ENCODE measurements at places on chromosomes 6 and 20.

DNA sequence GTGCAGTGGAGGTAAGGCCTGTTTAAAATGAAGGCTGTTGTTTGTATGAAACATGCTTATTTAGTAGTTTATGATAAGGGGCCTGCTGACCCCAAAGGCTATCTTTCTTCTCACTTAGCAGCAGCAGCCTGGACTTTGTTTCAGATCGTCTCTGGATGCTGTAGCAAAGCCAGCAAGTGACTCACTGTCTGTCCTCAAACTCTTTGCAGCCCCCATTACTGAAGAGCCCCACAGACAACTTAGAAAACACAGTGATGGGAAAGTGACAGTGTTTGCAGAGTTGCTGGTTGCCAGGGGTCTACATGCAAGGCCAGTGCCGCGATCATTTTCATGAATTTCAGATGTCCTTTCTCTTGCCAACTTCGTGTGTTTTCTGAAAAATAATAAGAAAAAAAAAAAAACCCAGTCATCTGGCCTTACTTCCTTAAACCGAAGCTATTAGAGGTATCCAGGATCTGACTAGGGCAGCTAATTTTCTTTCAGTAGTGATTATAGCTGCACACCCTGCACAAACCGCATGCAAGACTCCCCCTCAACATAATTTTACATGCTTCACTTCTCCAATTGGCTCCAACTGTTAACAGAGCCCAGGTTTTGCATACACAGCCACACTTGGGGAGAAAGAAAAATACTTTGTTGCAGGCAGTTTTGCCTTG lies 11.6 kb upstream of the F13A1 start:
- peak; percentile 52 for DNase-seq

DNA sequence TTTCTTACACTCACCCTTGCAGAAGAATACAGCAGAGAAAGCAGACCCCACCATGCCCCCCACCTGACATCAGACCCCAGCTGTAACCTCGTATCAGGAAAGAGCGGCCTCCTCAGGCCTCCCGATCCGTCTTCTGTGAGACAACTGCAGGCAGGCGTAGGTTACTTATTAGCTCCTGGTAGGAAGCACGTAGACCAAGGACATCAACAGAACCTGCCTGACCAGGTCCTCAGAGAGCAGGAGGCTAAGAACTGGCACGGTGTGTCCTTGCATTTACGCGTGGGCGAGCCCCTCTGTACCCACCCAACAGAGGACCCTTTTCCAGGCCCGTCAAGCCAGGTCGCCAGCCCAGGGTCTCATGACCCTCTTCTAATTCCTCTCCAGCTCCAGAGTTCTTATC lies 51.0 kb downstream of the ABHD12 start:
- no peak for DNase-seq

GRCh38 chr6:150632785-150633485 lies 33.2 kb downstream of the PLEKHG1 start:
- peak; percentile 35 for DNase-seq

DNA sequence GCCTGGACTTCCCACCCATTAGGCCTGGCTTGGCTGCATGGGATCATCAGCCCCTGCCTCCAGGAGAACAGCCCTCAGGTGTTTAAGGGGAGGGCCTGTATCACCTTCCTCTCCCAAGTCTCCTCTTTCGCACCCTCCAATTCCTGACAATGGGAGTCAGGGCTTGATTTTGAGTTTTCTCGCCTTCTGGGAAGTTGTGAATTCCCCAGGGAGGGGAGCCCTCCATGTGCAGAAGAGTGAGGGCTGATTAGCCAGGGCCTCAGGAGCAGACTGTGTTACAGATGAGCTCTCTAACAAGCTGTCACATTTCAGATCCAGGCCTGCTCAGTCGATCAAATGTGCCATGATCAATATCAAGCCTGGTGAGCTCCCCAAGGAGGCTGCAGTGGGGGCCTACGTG lies 42.4 kb downstream of the CNBD2 start:
- DNase-seq = no peak

- peak; percentile 68 for DNase-seq
Observed at GRCh38 chr6:127533011-127533410, 13.9 kb upstream of the MTCL3 start.

GRCh38 chr6:46947497-46947896 lies 25.8 kb upstream of the ADGRF5 start:
- no peak for DNase-seq

DNA sequence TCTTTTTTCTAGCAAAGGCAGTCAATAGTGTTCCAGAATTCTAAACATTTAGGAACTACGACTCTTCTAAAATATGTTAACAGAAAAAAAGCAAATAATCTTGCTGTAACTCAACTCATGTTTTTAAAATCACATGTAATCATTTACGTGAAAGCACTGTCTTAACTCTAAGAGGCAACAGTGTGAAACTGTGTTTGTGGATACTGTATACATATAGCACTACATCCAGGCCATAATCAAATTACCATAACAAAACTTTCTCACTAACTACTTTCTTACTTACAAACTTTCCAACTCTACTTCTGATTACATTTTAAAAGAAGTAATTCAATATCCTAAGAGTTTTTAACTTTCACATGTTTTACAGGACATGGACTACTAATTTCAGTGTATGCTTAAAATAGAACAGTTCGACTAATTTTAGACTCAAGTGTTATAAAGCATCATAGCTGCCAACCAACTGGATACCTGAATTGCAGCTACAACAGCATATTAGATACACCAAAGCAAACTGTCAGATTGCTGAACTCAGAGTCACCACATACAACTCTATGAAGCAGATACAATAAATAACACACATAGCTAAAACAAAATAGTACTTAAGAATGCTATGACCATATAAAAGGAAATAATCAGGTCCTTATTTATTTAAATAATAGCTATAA lies 121.6 kb upstream of the BEND6 start:
- DNase-seq = no peak

DNA sequence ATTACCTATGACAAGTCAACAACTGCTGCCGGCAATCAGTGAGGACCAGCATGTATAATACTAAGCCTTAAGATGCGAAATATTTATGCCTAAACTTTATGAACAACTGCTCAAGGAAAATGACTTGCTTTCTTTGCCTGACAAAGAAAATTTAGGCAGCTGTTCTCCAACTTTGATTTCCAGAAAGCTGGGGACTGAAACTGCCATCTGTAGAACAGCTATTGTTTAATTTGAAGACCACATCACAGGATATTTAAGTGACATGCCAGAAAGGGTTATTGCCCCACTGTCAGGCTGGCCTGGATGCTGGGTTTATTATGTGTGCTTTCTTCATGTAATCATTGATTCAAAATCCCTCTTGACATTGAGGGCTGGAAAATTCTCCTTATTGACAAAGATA lies 153.9 kb upstream of the ENPP5 start:
- no peak for DNase-seq

- DNase-seq = peak; percentile 32
Observed at GRCh38 chr6:27672113-27672799, 199.4 kb upstream of the ZNF184 start.

DNA sequence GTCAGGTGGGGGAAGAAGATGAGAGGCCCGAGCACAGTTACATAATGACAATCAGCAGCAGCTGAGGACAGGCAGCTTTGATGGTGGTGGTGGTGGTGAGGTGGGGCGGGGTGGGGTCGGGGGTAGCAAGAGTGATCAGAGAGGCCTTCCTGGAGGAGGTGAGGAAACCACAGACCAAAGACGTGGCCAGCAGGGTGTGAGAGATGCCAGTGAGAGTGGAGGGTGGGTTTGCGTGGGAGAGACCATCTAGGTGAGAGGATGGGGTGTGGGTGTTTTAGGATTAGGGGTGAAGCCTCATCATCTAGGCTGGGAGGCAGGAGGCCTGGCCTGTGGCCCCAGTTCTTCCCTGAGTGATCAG lies 76.0 kb upstream of the TOX2 start:
- no peak for DNase-seq

DNA sequence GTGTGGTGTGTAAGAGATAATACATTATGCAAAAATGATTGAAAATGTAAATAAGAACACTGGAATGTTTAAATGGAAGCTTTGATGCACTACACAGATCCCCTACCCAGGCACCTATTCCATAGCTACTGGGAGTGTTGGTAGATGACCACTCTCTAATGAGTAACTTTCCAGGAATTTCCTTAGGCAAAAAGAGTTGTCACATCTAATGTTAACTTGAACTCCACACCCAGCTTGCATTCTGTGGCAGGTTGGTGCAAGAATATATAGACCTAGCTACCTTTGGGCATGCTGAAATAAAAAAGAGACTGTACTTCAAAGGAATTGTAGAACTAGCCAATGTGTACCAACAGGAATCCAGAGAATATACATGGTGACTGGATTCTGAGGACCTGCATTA lies 1254.2 kb upstream of the EYS start:
- no peak for DNase-seq

DNA sequence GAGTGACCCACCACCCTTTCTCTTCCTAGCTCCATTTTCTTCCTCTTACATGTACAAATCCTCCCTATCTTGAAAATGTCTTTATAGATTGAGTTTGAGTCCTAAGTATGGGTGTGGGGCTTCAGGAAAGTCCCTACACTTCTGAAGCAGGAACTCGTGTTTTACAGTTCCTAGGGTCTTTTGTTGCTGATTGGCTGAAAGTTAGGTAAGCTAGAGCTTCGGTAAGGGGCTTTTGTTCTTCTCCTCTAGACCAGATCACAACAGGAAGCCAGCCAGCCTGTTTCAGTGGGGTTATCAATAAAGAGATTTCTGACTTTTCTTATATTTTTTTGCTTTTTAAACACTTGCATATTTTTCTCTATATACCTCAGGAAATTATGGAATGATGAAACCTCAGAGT lies 51.3 kb downstream of the CNR1 start:
- no peak for DNase-seq

- DNase-seq = peak; percentile 52
Observed at GRCh38 chr6:40722553-40723258, 135.5 kb upstream of the LRFN2 start.

DNA sequence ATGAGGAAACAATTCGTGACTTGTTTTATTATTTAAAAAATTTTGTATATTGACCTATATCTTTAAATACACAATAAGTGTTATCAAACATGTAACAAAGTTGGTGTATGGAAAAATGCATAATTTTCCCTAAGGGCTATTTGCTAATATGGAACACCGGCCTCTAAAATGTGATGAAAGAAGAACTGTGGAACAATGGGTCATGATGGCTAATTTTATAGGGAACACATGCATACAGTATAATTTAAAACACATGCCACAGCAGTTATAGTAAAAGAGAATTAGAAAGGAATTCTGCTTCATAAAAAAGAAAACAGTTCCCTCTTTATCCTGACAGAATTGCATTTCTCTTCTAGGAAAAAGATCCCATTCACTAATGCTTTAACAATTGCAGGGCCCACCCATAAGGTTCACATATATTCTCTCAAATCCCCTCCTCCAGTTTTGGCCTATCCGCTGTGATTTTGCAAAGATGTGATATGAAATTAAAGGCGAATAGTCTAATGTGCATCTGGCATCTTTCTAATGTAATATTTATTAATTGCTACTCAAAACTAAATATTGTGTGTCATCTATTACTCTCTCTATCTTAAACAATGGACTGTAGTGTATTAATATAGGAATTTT lies 628.1 kb upstream of the CITED2 start:
- no peak for DNase-seq

DNA sequence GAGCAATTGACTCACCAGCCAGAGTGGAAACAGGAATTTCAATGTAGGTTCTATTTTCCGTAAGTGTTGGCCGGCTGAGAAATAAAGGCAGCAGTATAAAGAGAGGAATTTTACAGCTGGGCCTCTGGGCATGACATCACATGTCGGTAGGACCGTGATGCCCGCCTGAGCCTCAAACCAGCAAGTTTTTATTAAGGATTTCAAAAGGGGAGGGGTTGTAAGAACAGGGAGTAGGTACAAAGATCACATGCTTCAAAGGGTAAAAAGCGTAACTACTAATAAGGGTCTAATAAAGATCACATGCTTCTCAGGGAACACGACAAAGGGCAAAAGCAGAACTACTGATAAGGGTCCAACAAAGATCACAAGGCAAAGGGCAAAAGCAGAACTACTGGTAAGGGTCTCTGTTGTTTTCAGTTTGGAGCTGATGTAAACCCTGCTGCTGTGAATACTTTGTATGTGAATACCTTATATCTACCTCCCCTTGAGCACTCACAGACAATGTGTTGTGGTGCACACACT lies 9.0 kb upstream of the TULP4 start:
- DNase-seq = no peak

DNA sequence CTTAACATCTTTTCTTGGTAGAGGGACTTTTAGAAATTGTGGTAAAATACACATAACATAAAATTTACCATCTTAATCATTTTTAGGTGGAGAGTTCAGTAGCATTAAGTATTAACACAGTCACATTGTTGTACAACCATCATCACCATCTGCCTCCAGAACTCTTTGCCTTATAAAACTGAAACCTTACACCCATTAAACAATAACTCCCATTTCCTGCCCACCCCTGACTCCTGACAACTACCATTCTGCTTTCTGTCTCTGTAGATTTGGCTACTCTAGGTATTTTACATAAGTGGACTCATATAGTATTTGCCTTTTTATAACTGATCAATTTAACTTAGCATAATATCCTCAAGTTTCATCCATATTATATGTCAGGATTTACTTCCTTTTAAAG lies 88.7 kb downstream of the ZHX3 start:
- no peak for DNase-seq

DNA sequence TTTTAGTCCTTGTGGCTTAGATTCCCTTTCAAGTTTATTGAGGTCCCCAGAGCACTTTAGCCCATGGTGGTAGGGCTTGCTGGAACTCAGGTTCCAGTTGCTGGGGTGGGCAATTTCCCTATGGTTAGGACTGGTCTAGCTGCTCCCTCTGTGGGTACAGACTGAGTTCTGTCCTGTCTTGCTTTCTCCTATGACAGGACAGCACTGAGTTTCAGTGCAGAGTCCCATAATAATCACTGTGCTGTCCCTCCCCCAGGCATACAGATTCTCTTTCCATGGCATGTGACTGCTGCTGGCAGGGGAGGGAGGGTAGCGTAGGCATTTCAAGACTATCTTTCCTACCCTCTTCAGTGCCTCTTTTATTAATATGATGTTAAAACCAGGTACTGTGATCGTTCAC lies 17.1 kb upstream of the ERVFRD-1 start:
- no peak for DNase-seq

DNA sequence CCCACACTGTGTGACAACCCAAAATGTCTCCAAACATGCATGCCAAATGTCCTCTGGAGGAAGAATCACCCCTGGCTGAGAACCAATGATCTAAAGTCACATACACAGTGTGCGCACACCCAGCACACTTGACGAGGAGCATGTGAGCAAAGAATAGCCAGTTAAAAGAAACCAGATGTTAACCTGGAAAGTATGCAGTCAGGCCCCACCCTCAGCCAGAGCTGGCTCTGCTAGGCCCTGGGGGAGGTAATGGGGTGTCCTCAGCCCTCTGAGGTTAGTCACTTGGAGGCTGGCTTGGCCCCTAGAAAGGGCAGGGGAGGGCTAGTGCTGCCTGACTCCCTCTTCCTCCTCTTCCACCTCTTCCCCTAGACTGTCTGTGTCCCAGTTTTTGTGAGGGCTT lies 15.2 kb upstream of the GUCA1A start:
- no peak for DNase-seq

- DNase-seq = no peak
Observed at GRCh38 chr20:63819224-63819921, 11.7 kb downstream of the ZBTB46 start.

GRCh38 chr6:98384801-98385200 lies 449.6 kb upstream of the POU3F2 start:
- no peak for DNase-seq

GRCh38 chr6:169763881-169764280 lies 12.5 kb downstream of the ERMARD start:
- DNase-seq = no peak

- DNase-seq = no peak
Observed at GRCh38 chr20:42986143-42986773, 203.4 kb downstream of the PTPRT start.

- no peak for DNase-seq
Observed at GRCh38 chr20:23042270-23042669, 7.2 kb downstream of the SSTR4 start.

- DNase-seq = no peak
Observed at GRCh38 chr6:13572240-13572639, 2.2 kb upstream of the SIRT5 start.
